ENCODE measurements at places on chromosomes 2 and 18. TPM values are rescaled to one million over a fixed set of nuclear protein-coding genes. Genes with fewer than 3 reads are reported as not detected.

Gene RGPD3
- 0.17 TPM for total RNA-seq

Gene SERPINB3
- not detected for total RNA-seq

Gene SNORC
- total RNA-seq = 1.6 TPM

Gene PCBP1
- 52.6 TPM for total RNA-seq

Gene MSGN1
- total RNA-seq = not detected

Gene CXCR1
- total RNA-seq = not detected

Gene IL37
- 1.00 TPM for total RNA-seq

Gene RNASEH1
- total RNA-seq = 40.4 TPM

Gene ACYP2
- 5.2 TPM for total RNA-seq

Data from H7 (cell line).